ENCODE measurements at places on chromosomes 1 and 21.

GRCh38 chr1:53371121-53371666 is 43.3 kb upstream of the LRP8 start:
- DNase-seq: no peak

- no peak for DNase-seq
Observed at GRCh38 chr21:37528150-37528937, 161.8 kb downstream of the DYRK1A start.

DNA sequence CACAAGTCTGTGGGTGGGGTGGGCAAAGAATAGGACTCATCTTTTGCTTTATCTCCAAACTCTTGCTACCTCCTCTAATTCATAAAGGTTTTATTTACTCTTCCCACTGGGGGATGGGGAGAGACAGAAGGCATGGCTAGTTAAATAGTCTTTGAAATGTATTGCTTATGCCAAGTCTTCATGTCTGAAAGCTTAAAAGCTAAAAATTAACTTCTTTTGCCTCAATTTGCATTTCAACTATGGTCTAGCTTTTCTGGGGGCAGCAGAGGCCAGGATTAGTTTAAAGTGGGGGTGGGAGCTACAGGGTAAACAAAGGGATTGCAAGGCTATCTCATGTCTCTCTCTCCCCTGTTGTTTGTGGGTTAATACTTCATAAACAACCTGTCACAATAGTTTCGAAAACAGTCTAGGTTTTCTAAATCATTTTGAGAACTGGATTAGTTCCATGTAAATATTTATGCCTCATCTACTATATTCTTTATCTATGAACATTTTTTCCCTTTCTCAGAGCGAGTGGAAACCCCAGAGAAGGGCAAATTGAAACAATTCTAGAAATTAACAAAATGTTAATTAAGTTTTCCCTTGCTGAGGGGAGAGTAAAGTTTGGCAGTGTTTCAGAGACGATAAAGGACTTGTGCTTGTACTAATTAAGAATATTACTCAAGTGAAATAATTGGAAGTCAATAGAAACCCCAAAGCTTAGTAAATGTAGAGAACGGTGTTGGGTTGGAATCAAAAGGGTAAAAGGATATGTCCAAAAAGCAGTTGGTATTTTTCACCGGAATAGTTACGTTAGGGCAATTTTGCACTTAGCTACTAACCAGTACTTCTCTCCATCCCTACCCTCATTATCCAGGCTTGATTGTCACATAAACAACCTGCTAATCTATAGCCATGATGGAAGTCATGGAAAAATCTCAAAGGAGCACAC is 182.2 kb downstream of the GIPC2 start:
- DNase-seq: no peak

- no peak for DNase-seq
Observed at GRCh38 chr1:199041173-199041914, 402.5 kb downstream of the PTPRC start.

GRCh38 chr1:167561753-167562152 is 8.2 kb upstream of the CREG1 start:
- no peak for DNase-seq

DNA sequence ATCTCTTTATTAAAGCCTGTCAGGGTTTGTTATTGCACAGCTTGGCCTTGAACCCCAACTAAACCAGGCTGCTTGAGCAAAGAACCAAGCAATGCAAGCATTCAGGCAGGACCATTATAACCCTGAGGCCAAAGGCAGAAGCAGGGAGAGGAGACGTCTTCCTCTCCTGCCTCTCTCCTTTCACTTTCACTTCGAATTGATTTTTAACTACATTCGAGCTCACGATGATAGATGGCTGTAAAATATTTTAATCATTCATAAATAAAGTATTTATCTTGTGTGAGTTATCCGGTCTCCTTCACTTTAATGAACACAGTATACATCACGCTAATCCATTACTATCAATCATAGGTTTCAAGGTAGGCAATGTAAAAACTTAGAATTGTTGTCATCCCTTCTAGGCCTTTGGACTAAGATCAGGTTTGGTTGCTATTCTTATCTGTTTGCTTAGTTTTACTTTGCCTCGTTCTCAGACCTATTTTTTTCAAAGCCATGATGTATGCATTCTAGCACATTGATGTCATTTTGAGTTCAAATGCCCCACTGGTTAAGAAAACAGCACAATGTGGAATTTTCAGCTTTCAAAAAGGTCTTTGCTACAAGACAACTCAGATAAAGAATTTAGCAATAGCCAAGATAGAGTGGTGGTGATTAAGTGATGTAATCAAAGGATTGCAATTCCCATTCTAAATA is 480.2 kb upstream of the RUNX1 start:
- no peak for DNase-seq

DNA sequence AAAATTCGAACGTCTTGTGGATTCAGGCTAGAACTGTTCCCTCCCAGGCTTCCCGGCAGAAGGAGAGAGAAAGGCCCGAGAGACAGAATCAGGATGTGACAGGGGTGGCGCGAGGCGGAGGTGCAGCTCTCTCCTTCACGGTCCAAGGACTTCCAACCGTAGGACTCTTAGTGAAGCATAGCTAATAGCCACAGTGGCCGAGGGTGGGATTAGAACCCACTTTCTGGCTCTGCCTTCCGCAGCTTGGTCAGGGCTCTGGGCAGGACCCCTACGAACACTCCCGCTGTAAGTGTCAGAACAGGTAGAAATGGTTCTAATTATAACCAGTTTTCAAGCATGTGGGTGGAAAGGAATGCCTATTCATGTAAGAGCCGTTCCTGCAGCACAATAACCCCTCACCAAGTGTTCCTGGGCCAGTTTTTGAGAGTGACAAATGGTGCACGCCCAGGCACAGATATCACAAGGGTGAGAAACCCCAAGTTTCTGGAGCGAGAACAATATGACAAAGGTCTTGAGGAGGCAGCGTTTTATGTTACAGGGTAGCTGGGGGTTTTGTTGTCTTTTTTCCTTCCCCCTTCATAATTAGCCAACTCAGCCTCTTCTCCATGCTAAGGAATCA is 86.4 kb downstream of the SYF2 start:
- no peak for DNase-seq

- DNase-seq: no peak
Observed at GRCh38 chr1:41485605-41486004, 1.1 kb upstream of the EDN2 start.

GRCh38 chr1:15420853-15421465 is 11.3 kb downstream of the EFHD2 start:
- DNase-seq: no peak

GRCh38 chr1:183577897-183578465 is 12.3 kb downstream of the NCF2 start:
- DNase-seq: no peak

- no peak for DNase-seq
Observed at GRCh38 chr1:27330786-27331185, 8.8 kb downstream of the TMEM222 start.

GRCh38 chr1:223033658-223034057 is 109.4 kb downstream of the TLR5 start:
- DNase-seq: no peak

- no peak for DNase-seq
Observed at GRCh38 chr1:185373813-185374529, 56.9 kb upstream of the IVNS1ABP start.

GRCh38 chr1:101394041-101394440 is 157.2 kb downstream of the S1PR1 start:
- DNase-seq: no peak

DNA sequence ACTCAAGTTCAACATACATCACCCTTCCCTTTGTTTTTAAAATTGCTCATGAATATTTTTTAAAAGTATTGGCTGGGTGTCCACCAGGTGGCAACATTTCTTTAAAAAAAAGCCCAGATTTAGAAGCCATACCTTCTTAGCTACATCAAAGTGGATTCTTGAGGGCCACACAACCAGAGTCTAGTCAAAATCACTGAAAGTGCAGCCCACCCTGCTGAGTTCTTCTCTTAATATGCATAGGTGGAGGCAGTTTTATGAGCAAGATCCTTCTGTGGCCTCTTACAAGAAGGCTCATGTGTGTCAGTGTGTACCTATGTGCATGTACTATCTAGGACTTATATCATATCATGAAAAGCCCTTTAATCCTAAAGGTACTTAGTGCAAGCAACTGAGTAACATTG is 16.9 kb upstream of the GNG12 start:
- DNase-seq: no peak

DNA sequence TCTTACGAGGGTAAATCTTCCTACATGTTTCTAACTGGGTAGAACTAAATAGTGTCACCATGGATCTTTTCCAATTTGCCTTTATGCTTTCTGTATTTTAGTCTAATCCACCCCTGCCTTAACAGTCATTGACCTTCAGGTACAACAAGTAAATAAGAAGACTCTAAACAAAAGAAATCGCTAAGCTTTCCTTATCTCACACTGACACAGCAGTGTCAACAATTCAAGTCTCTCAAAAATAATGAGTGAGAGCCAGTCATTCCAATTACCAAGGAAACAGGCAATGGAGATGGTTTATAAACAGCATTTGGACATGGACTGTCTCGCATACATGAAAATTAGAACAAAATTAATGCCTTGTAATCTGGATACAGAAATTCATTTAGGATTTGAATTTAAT is 365.8 kb downstream of the VAV3 start:
- DNase-seq: no peak

DNA sequence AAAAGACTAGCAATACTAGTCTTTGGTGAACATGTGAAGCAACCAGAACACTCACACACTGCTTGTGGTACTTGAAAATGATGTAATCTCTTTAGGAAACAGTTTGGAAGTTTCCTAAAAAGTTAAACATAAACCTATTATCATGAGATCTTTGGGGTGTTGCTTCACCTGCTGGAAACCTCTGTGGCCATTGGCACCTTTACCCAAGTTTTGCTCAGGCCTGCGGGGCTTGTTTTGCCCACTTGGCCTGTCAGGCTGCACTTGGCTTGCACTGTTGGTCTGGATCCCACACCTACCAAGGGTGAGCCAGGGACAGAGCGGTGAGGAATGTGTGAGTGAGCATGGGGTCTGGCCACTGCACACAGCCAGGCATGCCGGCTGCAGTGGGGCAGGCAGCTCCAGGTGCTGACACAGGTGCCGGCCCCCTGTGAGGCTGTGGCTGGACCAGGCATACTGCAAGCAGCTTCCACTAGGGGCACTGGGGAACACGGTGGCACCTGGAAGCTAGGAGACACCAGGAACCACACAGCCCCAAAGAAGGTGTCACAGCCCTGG is 14.4 kb upstream of the FNBP1L start:
- DNase-seq: no peak

GRCh38 chr1:19824541-19824940 is 9.5 kb upstream of the RNF186 start:
- DNase-seq: no peak

GRCh38 chr1:60948486-60948885 is 133.9 kb upstream of the NFIA start:
- no peak for DNase-seq

DNA sequence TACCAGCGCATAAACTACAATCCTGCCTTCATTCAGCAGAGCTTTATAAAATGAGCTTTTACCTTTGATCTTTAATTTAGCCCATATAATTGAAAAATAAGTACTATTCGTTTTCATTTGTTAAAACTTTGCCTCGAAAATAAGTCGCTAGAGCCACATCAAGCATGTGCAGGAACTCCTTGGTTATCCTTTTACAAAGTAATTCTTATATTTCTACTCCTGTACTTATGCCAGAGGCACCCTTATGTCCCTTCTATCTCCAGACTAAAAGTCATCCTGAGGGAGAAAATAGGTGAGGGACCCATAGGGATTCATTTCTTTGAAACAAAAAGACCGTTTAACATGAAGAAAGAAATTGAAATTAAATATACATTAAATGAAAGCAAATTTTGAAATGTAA is 278.2 kb upstream of the C1orf105 start:
- no peak for DNase-seq
